ENCODE measurements at places on chromosomes 16 and 17.
A peak's percentile ranks its signal among the peaks of the same experiment; 100 is the strongest.

GRCh38 chr17:17096438-17097178 is 54.4 kb downstream of the MPRIP start:
- no peak for DNase-seq

DNA sequence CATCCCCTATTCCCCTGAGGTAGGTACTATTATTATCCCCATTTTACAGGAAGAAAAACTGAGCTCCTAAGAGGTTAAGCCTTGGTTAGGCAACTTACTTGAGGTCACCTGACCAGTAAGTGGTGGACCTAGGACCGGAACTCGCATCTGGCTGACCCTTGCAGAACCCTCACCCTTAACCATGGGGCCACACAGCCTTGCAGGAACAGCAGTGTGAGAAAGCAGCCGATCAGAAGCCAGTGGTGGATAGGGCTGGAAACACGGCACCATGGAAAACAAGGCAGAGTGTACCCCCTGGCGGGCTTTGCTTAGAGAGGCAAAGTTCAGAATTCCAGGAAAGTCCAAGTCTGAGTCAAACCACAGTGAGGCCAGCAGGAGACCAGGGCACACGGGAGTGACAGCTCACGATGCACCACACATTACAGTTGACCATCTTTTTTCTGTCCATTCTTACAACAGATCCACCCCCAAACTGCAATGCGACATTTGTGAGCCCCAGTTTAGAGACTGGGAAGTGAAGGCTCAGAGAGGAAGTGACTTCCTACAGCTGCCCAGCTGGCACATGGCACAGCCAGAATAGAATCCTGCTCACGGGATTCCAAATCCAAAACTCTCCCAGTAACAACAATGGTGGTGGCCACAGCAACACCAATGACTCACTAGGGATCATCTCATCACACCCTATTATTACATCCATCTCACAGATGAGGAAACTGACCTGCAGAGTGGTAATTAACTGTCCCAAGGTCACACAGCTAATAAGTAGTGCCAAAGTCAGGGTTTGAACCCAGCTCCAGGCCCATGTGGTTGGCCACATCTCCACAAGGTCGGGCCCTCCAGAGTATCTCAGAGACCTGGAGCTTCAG is 20.3 kb downstream of the KIFC3 start:
- DNase-seq = no peak

DNA sequence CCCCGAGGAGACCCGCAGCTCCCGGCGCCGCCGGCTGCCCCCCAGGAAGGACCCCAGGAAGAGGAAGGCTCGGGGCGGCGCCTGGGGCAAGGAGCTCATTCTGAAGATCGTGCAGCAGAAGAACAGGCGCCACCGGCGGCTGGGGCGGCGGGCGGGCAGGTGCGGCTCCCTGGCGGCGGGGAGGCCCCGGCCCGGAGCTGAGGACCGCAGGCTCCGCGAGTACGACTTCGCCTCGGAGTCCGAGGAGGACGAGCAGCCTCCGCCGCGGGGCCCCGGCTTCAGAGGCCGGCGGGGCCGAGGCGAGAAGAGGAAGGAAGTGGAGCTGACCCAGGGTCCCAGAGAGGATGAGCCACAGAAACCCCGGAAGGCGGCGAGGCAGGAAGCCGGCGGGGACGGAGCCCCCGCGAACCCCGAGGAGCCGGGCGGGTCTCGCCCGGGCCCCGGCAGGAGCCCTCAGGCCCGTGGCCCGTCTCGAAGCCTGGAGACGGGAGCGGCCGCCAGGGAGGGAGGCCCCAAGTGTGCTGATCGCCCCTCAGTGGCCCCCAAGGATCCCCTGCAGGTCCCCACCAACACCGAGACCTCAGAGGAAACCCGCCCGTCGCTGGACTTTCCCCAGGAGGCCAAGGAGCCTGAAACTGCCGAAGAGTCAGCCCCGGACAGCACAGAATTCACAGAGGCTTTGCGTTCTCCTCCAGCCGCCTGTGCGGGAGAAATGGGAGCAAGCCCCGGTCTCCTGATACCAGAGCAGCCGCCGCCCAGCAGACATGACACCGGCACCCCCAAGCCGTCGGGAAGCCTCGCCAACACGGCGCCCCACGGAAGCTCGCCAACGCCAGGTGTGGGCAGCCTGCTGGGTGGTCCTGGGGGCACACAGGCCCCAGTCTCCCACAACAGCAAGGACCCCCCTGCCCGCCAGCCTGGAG is 22.3 kb upstream of the ZFPM1 start:
- peak; percentile 55 for DNase-seq

DNA sequence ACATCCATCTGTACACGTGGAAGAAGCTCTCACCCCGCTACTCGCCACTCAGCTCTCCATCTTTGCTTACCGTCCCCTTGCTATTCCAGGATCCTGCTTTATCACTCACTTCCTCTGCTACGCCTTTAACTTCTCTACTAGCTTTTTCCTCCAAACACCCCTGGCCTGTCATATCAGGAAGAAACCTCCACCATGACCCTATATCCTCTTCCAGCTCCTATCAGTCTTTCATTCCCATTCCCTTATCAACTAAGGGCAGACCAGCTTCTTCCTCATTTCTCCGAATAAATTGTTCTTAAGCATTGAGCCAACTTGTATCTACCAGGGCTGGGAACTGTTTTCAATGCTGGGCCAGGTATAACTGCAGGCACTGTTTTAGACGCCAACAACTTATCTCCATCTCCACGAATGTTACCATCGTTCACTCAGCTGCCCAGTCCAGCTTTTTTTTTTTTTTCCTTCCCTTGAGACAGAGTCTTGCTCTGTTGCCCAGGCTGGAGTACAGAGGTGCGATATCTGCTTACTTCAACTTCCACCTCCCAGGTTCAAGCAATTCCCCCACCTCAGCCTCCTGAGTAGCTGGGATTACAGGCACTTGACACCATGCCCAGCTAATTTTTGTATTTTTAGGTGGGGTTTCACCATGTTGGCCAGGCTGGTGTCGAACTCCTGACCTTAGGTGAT is 4.3 kb downstream of the IQCK start:
- no peak for DNase-seq

- DNase-seq = peak; percentile 49
Measured at GRCh38 chr17:61250335-61250890, 149.2 kb upstream of the TBX2 start.

GRCh38 chr17:69525920-69526841 is 111.7 kb downstream of the MAP2K6 start:
- peak; percentile 32 for DNase-seq

- DNase-seq = no peak
Measured at GRCh38 chr17:4354206-4354605, 12.3 kb downstream of the UBE2G1 start.

- peak; percentile 97 for DNase-seq
Measured at GRCh38 chr16:684071-684794, at the start of gene JMJD8. TSS of gene JMJD8 (minus strand) at chr16:684334. CDS start at chr16:684319, 15 bp downstream.

DNA sequence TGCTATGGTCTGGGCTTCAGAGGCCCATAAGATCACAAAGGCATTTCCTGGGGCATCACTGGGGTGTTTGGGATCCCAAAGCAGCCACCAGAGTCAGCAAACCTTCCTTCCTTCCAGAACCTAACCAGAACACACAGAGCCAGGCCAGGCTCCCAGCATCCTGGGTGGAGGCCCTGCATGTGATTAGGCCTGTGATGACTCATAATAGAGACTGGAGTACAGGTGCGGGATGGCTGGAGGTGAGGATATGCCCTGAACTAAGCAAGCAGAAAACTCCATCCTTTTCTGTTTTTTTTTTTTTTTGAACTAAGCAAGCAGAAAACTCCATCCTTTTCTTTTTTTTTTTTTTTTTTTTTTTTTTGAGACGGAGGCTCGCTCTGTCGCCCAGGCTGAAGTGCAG is 17.7 kb upstream of the GFOD2 start:
- no peak for DNase-seq

GRCh38 chr17:40327735-40328385 is 18.9 kb downstream of the RARA start:
- DNase-seq = peak; percentile 37

DNA sequence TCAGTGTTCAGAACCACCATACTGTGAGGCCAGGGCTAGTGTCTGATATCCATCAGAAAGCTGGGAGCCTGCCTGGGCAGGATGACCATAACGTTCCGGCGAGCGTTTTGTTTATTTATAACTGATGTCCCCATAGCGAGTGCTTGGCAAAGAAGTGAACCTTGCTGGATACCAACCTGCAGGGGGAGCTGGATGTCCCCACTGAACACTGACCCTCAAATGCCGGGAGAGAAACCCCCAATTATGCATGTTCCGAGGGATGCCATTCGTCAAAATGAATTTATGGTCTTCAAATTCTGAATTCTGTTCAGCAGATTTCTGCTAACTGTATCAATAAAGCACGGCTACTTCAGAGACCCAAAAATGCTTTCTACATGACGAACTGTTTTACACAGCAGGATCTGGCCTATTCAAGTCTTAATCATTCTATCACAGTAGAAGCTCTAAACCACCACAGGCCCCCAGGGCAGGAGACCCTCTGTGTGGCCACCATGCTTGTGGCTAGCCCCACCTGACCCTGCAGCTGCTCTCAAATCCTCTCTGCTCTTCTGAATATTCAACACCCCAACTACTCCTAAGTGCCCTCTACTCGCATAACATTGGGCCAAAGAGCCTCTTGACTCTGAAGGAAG is 15.2 kb downstream of the MED24 start:
- DNase-seq = no peak

DNA sequence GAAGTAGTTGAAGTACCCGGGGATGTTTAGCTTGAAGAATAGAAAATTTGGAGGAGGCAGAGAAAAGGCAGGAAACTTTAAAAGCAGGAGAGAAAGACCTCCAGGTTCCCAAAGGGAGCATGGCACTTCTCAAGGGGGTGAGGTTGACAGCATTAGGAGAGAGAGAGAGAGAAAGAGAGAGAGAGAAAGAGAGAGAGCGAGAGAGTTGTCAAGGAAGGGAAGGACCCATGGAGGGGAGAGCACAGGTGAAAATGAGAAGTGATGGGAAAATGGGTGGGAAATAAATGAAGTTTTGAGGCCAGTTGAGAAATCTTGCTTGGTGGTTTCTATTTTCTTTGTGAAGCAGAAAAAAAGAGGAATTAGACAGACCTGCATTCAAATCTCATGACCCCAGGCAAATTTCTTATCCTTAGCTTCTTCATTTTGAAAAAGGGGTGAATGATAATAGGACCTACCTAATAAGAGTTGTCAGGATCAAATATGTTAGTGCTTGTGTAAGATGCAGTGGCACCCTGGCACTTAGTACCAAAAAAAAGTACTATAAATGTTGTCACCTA is 24.0 kb downstream of the PRKCB start:
- DNase-seq = peak; percentile 71

Data from CD14-positive monocyte (primary cell).